ENCODE measurements at places on chromosomes 11 and 22.

GRCh38 chr11:10498022-10498400 lies 42.9 kb downstream of the AMPD3 start:
- DNase-seq, result no peak

DNA sequence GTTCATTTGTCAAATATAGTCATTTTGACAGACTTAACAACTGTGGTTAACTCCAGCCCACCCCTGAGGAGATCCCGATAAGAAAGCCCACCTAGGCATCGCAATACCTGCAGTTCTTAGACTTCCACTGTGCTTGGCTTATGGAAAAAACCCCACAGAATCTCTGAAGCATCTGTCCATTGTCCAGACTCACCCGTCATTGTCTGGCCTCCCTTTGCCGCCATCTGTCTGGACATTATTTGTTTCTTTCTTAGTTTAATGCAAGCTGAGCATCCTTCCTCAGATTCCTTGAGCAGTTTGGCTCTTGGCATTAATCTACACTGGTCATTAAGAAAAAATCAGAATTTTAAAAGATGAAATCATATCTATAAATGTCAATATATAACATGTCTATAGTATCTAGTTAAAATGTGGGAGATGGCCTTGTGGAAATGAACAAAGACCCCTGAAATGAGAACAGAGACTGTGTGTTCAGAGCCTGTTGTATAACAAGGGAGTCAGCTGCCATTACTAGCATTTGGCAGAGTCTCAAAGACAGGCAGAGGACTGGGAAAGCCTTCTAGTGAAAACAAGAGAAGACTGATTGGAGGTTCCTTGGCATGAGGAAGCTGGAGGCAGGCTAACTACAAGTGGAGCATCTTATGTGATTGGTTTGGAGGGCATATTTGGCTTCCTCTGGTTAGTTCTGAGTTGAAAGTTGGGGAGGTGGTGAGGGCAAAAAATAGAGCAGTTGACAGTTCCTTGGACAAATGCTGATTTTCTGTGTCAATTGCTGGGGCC lies 80.4 kb downstream of the SPON1 start:
- no peak for DNase-seq

DNA sequence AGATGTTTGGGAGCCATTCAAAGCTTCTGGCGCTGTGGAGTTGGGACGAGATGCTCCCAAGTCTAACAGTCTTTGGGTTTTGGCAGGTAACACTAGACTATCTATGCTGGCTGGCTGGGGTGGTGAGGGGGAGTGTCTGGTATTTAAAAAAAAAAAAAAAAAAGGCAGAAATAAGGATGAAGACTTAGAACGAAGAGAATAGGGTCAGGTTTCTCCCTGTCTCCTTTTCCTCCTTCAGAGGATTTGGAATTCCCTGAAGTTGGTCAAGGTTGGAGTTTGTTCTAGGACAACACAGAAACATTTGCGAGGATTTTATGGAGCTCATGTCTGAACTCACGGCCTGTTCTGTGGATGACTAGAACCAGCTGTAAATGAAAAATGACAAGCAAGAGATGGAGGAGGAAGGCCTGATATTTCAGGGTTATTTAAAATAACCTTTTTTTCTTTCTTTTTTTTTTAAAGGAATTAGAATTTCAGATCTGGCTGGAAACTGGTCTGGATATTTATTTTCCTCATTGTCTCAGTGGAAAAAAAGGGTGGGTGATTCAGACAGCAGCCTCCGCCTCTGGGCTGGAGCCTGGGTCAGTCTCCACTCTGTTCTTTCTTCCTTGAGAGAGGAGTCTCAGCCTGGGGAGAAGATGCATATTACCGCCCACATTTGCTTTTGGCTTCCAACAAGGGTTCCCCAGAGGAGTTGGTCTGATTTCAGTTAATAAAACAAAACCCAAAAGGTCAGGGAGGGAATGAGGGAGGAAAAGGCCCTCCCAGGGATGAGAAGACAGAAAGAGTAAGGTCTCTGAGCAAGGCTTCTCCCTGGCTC lies 80.1 kb downstream of the USP35 start:
- DNase-seq, result no peak

- DNase-seq, result no peak
Measured at GRCh38 chr22:44201665-44202064, 20.9 kb downstream of the PARVG start.

- DNase-seq, result no peak
Measured at GRCh38 chr11:126156814-126157213, 54.6 kb downstream of the RPUSD4 start.

DNA sequence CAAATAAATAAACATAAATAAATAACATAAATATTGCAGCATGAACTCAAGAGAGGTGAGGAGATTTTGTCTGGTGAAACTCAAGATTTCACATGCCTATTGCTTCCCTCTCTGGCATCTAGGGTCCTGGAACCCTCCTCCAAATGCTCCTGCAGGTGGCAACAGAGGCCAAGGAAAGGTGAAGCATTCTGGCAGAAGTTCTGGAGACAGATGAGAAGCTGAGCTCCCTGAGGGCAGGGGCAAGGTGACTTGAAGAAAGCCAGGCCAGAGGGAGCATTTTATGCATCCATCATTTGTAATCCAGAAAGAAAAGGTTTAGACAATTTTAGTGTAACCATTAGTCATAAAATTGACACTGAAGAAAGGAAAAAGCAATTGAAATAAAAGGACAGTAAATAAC lies 64.9 kb downstream of the ENDOD1 start:
- DNase-seq, result peak; percentile 64

GRCh38 chr11:36399745-36400144 lies 103.7 kb downstream of the PRR5L start:
- DNase-seq, result no peak

- no peak for DNase-seq
Measured at GRCh38 chr11:129828301-129828836, 12.7 kb downstream of the TMEM45B start.

Data from MM.1S (cell line).